Right ventricle myocardium superior (tissue), 1 donor: ENCODE measurements at places on chromosomes 4 and X. TPM values are rescaled to one million over a fixed set of nuclear protein-coding genes. Genes with fewer than 3 reads are reported as not detected.

- no peak for DNase-seq
These were observed 46.5 kb downstream of the EVC start for GRCh38 chr4:5757536-5757935.

GRCh38 chr4:81040012-81040659, 9.6 kb downstream of the BMP3 start:
- DNase-seq: no peak

GRCh38 chrX:110397904-110398303, 39.3 kb downstream of the RTL9 start:
- no peak for DNase-seq

DNA sequence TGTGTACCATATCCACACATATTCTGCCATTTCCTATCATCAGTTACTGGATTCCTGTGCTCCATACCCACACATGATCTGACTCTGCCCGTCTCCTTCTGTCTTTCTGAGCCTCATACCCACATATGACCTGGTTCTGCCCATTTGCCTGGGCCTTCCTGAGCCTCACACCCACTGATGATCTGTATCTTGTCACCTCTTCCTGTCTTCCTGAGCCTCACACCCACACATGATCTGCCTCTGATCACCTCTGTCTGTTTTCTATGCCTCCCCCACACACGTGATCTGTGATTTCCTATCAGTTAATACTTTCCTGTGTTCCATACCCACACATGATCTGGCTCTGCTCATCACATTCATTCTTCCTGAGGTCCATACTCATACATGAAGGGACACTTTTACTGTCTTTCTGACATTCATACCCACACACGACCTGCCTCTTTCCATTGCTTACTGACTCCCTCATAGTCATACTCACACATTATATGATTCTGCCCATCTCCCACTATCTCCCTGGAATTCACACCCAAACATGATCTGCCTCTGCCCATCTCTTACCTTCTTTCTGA, 32.5 kb downstream of the SCML1 start:
- no peak for DNase-seq

DNA sequence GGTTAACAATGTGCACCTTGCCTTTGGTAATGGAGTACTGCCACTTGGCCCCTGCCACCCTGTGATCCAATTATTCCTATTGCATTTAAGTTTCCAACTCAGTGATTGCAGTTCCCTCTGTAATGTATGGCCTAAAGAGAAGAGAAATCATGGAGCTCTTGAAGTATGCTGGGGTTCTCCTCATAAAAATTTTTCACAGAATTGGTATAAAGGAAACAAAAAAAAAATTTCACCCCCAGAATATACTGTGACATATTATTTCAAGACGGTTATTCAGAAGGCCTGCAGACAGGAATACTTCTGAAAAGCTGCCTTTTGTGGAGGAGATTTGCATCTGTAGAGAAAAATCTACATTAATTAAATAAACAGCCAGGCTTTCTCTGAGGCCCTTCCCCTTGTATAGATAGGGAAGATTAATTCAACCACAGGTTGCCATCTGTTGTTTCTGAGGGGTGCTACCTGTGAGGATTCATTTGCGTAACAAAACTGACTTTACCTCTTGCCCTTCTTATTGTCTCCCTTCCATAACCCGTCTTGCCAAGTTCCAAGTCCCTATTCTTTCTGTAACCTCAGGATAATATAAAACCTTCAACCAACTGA, 94.8 kb upstream of the LANCL3 start:
- DNase-seq: no peak

DNA sequence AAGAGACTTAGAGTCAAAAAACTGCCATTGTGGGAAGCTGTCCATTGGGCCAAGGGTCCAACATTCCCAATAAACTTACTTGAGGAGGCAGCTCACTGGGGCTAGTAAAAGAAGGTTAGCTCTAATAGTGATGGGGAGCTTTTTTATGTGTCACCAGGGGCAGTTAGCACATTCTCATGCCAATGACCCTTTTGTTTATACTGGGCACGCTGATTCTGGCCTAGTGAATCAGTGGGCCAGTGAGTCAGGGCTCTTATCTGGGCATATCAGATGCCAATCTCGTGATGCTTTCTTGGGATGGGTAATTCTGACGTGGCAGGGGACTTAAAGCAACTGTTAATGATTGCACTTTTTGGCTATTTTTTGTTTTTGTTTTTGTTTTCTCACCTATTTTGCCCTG, 27.8 kb downstream of the TCEAL1 start:
- no peak for DNase-seq

- DNase-seq: no peak
These were observed 3.8 kb downstream of the PHOX2B start for GRCh38 chr4:41744572-41745291.

DNA sequence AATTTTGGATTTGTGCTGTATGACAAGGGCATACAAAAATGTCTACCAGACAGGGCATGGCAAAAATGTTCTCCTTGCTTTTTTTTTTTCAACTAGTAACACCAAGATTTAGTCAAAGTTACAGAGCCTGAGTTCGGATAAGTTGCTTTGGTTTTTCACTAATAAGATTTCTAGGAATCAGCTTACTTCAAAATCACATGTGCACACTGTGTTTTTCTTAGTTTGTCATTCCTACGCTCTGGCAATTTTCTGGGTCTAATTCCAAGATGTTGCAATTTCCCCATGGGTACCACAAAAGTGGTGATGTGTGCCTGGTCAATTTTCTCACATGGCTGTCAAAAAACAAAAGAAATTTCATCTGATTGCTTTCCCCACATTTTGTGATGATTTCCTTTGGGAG, 6.3 kb downstream of the C1QTNF7 start:
- DNase-seq: no peak

GRCh38 chr4:52780617-52781354, 29.6 kb upstream of the ERVMER34-1 start:
- DNase-seq: no peak

DNA sequence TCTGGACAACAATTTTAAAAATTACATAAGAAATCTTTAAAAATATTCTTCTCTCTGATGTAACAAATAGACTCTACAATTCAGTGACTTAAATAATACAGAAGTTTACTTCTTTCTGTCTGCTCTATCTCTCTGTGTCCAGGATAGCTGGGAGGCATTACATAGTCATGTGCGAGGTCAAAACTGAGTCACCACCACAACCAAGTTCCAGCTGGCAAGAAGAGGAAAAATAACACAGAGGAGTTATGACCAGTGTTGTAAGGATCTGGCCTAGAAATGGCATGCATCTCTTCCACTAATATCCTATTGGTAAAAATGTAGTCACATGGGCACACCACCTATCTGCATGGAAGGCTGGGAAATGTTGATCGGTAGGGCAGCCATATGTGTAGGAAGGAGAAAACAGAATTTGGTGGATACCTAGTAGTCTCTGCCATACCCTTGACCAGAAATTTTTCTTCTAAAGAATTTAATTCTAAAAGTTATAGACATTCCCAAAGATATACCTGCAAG, 39.4 kb upstream of the WDFY3 start:
- DNase-seq: no peak

DNA sequence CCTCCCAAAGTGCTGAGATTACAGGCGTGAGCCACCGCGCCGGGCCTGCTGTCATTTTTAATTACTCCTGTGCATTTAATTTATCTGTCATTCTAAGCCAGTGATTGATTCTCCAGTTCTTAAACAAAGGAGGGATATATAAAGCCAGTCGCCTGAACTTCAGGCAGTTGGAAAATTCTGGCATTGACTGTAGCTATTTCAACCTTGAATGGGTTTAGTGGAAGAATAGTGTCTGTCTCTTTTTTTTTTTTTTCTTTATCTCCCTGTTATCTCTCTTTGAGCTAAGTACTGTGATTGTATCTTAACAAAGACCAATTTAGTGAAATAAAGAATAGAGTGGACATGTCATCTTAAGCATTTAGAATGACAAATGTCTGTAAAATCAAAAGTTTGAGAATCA, 11.0 kb downstream of the NEIL3 start:
- no peak for DNase-seq

- DNase-seq: no peak
These were observed 60.4 kb upstream of the PLAC8 start for GRCh38 chr4:83174844-83175414.

DNA sequence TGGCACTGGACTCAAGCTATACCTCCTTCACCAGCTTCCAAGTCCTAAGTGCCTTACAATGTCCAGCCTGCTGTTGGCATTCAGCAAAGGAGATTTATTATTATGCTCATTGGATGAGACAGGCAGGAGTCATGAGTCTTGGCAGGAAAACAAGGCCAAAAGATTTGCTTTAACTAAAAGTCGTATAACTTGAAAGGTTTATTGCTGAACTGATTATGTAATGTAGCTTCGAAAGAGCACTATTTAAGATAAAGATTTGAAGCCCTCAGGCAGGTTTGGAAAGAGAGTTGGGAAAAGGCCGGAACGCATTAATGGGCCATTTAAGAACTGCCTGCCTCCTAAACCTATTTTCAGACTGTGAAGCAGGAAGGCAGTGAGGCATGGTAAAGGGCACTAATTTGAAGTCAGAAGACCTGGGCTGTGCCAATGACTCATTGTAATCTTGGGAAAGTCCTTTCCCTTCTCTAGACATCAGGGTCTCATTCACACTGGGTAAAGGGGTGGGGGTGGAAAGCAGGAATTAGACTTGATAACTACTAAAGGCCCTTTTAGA, 280.5 kb upstream of the EDA2R start:
- DNase-seq: no peak

DNA sequence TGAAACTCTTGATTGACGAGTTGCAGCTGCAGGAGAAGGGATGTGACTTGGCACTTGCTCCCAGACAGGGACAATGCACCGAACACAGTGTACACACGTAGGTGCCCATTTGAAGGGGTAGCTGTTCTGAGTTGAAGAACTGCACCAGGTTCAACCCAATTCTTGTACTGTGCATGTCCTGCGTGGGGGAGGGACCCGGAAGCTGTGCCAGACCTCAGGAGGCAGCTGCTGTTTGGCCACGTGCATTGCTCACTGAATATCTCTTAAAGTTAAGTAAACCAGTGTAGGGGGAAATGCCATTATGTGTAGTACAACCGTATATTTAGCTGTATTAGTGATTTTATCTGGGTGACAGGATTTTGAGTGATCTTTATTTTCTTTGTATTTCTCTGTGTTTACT, 12.0 kb upstream of the RBBP7 start:
- peak; percentile 40 for DNase-seq

DNA sequence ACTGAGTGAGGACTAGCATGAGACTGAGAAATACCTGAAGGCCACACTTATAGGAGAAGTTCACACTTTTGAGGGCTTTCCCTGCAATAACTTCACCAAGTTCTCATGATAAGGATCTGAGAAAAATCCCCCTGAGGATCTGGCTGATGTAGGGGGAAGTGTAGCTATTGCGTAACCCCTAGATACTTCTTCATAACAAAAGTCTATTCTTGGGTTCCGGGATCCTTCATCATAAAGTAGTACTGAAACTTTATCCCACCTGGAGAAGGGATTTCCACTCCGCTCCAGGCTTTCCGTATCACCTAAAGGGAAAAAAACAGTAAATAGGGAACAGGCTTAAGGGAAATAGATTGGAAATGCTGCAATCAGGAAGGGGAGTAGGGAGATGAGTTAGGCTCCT, 13.3 kb downstream of the USP27X start:
- DNase-seq: no peak

DNA sequence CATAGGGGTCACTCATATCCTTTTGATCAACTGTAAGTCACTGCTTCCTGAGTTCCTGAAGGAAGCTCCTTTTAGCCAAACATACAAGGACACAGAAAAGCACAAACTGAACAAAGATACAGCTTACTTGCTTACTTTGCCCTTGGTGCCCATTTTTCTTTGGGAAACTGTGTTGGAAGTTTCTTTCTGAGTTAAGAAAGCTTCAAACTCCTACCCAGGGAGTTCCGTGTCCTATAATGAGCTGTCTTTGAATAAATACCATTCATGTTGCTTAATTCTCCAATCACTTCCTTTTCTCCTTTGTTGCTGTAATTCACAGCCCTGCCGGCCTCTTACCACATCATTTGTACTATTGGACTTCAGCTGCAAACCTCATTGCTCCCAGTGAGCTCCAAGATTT, at the start of gene ADH4:
ADH4 (minus strand) TSS at position 228 of the 400 bp plus-strand sequence; CDS start at position 153, 75 bp downstream.
- DNase-seq: no peak

DNA sequence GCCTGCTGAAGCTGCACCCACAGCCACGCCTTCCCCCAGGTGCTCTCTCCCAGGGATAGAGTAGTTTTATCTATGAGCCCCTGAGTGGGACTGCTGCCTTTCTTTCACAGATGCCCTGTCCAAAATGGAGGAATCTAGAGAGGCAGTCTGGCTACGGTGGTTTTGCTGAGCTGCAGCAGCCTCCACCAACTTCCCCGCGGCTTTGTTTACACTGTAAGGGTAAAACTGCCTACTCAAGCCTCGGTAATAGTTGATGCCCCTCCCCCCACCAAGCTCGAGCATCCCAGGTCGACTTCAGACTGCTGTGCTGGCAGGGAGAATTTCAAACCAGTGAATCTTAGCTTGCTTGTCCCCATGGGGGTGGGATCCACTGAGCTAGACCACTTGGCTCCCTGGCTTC, 84.5 kb downstream of the PRKG2 start:
- DNase-seq: no peak

DNA sequence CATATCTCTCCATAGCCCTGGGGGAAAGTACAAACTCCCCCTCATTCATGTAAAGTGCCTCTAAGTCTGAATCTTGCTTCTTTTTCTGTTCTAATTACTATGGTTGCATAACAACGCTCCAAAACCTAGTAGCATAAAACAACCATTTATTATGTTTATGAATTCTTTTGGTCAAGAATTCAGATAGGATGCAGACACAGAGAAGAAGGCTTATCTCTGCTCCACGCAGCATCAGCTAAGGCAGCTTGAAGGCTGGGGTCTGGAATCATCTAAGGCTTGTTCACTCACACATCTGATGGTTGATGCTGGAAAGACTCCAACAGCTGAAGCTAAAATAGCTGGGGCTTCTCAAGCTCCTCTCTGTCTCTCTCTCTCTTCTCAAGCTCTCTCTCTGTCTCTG, 564.5 kb downstream of the ZNF674 start:
- no peak for DNase-seq

GRCh38 chr4:161937596-161937995, 226.2 kb downstream of the FSTL5 start:
- no peak for DNase-seq

GRCh38 chr4:150006197-150006596, 72.0 kb upstream of the DCLK2 start:
- no peak for DNase-seq

PAGE2B gene
- total RNA-seq: not detected

AKAP4 gene
- total RNA-seq: not detected

HNRNPDL gene
- total RNA-seq: 104 TPM

ENPP6 gene
- not detected for total RNA-seq

OPHN1 gene
- total RNA-seq: 4.3 TPM

EXOC1L gene
- not detected for total RNA-seq

RIPPLY1 gene
- total RNA-seq: not detected

DKK2 gene
- total RNA-seq: 0.75 TPM

SMS gene
- total RNA-seq: 53.3 TPM

TMSB15B gene
- total RNA-seq: 0.43 TPM
